ENCODE measurements at places on chromosomes 1 and 21.
A peak's percentile ranks its signal among the peaks of the same experiment; 100 is the strongest.

DNA sequence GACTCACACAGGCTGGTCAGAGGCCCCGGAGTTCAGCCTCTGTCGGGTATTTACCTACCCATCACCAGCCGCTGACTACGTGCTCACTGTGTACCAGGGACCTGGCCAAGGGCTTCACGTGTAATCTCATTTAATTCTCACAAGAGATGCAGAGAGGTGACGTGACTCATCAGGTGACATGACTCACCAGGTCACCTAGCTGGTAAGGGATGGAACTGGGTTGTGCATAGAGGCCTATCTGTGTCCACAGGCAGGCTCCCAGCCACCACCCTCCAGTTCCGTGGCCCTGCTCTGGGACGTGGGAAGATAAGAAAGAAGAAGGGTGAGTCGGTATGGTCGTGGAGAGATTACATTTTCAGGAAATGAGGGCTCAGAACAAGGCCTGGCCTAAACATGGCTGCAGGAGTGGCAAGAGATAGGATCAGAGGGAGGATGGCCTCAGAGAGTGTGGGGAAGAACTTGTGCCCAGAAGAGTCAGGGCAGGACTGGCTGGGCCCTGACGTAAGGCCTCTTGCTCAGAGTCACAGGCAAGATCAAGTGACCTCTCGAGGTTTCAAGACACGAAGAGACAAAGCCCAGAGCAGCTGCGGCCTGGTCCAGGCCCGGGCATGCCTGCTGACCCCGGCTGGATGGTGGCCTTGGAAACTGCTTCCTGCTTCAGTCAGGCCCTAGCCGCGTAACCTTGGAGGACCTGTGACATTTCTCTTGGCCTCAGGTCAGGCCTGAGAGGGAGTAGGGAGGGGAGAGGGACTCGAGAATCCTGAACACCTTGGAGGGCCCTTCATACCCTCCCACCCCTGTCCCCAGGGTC is 52.7 kb upstream of the WASF2 start:
- DNase-seq = peak; percentile 62

DNA sequence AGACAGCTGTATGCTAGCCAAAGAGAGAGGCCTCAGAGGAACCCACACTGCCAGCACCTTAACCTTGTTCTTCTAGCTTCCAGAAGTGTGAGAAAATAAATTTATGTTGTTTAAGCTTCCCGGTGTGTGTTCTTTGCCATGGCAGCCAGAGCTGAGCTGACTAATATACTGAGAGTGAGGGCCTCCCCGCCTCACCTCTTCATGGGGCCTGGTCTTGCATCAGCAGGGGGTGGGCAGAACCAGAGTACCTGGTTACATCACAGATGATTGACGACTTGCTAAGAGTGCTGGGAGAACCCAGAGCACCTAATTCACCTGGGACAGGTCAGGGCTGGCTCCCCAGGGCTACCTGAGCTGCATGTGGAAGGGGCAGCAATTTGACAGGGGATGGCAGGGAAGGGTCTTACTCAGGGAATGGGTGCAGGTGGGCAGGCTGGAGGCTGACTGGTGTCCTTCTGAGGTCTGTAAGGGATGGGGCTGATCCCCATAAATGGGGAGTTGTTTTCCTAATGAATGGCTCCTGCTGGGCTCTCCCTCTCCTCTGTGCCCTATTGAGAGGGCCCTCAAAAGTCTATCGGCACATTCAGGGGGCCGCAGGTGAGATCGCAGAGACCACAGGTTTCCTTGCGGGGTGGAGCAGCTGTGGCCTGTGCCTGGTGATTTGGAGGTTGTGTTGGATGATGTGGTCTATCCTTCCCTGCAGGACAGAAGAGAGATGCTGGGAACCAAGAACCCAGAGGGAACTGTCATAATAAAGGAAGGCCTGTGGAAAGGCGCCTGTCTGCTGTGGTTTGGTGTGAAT is 60.6 kb upstream of the ETV3 start:
- DNase-seq = no peak

- no peak for DNase-seq
Observed at GRCh38 chr1:2248127-2248826, 20.2 kb downstream of the SKI start.

DNA sequence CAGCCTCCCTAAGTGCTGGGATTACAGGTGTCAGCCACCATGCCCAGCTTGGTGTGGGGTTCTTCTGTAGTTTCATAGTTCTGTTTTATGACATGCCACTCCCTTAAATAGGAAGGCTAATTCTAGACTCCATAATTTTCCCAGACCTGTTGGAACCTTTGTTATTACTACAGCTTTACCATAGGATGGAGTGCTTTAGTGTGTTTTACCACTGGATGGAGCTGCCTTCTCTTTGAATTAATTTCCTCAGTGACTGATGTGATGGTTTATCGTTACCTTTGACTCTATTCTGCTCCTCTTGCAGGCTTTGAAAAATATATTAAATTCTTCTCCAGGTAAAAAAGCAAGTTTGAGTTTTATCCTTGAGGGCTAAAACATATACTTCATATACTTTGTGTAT is 84.6 kb upstream of the NEK7 start:
- no peak for DNase-seq

DNA sequence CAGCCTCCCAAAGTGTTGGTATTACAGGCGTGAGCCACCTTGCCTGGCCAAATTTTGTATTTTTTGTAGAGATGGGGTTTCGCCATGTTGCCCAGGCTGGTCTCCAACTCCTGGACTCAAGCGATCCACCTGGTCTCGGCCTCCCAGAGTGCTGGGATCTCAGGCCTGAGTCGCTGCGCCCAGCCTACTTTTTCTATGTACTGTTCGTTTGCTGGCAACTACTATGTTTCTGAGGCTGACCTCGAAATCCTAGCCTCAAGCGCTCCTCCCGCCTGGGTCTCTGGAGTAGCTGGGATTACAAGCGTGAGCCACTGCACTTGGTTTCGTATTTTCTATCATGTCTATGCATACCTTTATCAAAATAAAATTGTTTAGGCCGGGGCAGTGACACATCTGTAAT is 675 bp upstream of the TEKT2 start:
- DNase-seq = no peak

DNA sequence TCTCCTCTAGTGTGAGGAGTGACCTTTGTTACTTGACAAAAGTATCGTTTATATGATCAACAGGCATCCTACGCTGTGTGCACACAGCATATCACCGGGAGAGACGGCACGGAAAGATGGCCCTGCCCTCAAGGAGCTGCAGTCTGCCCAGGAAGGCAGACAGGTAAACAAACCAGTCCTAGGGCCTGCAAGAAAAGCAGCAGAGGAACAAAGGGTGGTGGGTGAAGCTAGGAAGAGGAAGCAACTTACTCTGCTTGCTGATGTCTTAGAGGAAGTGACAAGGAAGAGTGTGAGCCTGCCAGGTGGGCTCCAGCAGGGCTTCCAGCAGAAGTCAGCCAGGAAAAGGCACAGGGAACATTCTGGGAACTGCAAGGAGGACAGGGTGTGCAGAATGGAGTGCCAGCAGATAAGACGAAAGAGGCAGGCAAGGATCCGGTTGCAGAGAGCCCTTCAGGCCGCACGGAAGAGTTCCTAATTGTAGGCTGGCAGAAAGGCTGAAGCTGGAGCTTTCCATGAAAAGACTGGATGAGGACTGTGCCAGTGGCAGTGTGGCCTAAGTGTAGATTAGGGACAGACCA is 106.7 kb downstream of the SLC45A1 start:
- no peak for DNase-seq

Measured in stromal cell of bone marrow (primary cell).